ENCODE measurements at places on chromosomes 6 and 20. TPM values are rescaled to one million over a fixed set of nuclear protein-coding genes. Genes with fewer than 3 reads are reported as not detected.

DNA sequence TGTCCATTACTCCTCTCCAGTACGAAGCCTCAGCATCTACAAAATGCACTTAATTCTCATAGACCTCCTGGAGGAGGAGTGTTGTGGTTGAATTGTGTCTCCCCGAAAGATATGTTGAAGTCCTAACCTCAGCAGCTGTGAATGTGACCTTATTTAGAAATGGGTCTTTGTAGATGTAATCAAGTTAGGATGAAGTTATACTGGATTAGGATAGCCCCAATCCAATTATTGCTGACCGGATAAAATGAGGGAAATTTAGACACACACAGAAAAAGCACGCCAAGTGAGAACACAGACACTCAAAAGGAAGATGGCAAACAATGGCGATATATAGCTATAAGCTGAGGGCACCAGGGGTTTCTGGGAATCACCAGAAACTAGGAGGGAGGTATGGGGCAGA is 64.2 kb upstream of the FAM184A start:
- DNase-seq = no peak

- DNase-seq = peak; percentile 48
Observed at GRCh38 chr6:22737331-22737730, 168.0 kb downstream of the HDGFL1 start.

- DNase-seq = no peak
Observed at GRCh38 chr6:91653895-91654294, 1067.0 kb upstream of the MAP3K7 start.

GRCh38 chr6:93105017-93105416 is 314.3 kb downstream of the EPHA7 start:
- DNase-seq = no peak

DNA sequence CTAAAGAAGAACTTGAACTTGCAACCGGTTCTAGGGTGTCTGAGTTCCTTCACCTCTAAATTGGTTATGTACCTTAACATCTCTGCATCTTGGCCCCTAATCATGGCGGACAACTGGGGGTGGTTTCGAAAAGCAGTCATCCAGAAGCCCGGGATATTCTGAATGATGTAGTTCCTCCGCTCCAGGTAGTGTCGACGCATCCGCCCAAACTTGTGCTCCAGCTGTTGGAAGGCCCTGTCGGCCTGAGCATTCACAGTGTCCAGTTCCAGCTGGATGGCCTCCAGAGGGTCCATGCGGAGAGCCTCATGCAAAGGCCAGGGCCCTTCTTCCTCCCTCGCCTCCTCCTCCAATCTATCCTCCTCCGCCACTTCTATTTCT is 887 bp downstream of the TSPYL1 start:
- peak; percentile 61 for DNase-seq

DNA sequence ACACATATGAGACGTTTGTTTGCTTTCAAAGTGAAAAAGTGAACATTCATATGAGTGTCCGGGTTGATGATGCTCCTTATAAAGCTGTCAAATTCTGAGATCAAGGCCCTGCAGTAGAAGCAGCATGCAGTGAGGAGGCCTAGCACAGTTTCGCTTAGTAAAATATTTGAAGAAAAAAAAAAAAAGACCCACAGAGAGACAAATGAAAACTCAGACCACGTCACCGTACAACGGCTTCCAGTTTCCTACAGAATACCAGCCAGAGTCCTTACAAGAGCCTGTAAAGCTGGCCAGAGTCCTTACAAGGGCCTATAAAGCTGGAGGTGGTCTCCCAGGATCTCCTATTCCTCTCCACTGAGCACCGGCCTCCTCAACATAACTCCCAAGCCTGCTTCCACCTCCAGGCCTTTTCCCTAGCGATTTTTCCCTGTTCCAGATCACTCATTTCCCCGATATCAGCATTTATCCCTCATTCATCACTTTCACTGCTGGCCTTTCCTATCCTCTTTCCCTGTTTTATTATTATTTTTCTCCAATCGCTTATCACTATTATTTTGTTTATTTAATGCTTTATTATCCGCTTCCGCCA is 1.5 kb upstream of the HMGN4 start:
- DNase-seq = no peak

DNA sequence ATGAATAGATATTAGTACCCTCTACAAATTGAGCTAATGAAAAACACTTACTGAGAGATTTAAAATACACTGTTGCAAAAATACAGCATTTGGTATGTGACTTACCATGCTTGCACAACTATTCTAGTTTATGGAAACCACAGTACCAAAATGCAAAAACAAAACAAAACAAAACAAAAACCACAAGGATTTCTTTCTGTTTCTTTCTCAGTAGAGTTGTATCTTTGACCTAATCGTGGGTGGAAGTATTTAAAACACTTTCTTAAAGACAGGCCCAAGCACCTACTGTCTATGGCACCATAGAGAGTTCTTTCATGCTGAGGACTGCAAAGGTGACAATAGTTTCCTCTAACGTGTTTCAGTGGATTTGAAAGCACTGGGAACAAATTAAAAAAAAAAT is 95.3 kb upstream of the C6orf118 start:
- DNase-seq = no peak

DNA sequence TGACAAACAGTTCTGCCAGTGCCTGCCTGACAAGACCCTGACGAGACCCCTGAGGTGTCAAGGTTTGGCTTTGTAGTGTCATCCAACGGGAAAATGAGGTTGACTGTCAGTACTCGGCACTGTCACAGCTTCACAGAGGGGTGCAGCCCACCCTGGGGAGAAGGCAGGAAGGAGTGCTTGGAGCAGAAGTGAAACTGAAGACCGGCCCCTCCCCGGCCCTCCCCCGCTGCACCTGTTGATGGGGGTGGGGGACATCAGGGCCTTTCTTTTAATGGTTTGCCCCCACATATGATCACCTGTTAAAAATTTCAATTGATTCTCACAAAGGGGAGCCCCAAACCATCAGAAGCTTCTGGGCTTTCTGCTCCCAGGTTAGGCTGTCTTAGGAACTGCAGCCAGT is 6.8 kb downstream of the PMEPA1 start:
- no peak for DNase-seq

- no peak for DNase-seq
Observed at GRCh38 chr6:112338166-112338709, 8.9 kb upstream of the RFPL4B start.

DNA sequence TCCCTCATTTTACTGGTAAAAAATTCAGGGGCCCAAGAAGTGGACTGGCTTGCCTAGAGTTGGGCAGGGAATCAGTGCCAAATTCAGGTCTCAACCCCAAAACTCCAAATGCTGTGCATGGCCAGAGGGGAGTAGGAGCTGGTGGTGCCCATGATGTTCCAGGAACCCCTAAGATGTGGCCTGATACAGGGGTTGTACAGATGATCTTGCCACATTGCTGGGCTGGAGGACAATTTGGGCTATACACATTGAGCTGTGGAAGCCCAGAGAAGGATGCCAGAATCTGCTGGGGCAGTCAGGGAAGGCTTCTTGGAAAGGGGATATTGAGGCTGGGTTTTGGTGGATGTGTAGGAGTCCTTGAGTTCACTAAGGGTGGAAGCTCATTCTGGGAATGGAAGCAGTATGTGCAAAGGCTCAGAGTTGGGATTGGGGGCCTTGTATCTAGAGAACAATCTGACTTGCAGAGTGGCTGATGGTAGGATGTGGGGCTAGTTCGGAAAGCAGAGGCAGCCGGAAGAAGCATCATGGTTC is 38.0 kb upstream of the APCDD1L start:
- DNase-seq = peak; percentile 20

DNA sequence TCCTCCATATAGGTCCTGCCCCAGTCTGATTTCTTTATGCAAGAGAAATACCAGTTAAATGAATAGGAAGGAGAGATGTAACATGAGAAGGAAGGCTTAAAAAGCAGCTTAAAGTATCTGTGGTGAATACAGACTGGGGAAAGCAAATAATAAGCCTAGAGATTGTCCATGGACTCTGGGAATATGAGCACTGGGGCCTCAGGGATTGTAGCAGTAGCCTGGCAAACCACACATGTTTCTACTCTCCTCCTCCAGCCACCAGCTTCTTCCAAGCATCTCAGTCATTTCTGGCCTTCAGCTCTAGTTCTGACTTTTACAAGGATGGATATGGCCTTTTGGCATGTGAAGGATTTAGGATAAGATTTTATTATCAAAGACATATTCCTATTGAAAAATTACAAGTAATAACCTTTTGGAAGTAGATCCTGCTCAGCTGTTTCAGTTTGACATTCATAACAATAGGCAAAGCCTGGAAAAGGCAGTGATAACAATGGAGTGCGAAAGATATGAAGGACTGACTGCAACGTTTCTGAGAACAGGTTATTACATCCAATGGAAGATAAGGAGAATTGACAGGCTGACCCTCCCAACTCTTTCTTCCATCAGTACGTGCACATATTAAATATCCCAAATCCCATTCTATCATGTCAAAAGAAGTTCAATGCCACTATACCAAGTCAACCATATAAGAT is 41.6 kb downstream of the CYP39A1 start:
- DNase-seq = no peak

DNA sequence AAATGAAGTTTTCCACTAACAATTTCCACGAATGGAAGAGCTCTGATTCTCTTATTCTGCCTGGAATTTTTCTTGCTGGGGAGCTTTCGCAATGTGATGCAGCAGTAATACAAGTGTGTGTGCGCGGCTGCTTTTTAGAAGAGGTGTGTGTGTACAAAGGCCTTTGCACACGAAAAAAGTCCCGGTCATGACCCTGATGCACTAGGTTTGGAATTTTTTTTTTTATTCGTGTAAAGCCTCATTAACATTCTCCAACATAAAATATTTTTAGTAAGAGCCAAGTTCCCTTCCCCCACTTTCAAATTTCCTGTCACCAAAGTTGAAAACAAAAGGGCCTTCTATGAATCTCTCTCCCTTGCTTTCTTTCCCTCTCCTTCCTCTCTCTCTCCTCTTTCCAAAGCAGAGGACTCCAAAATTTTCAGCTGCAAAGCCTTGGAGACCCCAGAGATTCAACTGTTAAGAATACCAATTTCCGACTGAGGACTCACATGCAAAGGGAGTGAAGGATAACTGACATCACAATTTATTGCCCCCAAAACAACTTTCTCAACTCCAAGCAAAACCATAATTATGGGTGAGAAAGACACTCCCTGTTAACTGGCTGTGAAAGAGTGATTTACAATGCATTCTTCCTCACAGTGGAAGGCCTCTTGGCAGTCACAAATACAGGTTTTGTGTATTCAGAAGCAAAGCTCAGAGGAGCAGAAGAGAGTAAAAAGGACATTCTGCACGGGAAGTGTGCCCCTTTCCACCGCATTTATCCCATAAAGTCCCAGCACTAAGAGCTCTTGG is 421.2 kb upstream of the JARID2 start:
- no peak for DNase-seq

DNA sequence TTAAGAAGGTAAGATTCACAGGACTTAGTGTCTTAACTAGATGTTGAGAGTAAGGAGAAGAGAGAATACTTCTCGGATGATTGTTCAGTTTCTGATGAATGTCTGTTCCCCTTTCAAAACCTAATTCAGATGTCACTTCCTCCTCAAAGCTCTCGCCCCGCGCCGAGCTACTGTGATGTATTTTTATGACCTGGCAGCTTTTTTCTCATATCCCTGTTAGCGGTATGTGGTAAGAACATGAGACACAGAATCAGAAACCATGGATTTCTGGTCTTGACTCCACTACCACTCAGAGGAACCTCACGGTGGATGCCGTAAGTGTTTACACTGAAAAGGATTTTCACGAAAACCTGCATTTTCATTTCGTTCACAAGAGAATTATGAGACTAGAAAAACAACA is 48.4 kb downstream of the CEP43 start:
- DNase-seq = no peak

- no peak for DNase-seq
Observed at GRCh38 chr6:42978487-42978838, 518 bp downstream of the PEX6 start.

DNA sequence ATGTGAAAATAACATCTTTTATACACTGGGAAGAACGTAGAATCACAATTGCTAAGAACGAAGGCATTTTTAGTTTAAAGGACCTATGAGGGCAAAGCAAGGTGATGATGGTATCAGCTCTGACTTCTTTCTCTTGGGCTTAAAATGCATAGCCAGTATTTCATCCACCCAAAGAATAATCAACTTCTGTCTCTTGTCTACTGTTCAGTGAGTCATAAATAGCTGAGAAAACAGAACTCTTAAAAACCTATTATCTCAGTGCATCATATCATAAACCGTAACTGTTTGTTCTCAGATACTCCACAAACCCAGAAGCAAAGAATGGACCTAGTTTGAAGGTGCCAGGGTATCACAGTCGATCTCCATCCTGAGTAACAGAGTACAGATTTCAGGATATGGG is 5.2 kb downstream of the PHF10 start:
- no peak for DNase-seq

DNA sequence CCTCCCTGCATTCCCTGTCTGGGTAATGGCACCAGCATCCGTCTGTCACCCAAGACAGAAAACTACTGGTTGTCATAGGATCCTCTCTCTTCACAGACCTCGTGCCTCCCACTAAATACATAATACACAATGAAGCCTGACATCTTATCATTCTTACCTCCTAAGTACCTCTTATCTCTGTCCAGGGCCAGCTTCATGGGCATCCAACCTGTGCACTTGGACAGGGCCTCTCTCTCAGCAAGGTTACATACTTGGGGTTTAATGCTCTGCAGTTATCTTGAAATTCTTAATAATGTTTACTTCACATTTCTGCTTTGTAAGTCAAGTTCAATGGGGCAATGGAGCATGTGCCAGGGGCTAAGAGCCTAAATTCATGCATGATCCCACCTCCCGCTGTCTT is 30.8 kb upstream of the KLHL31 start:
- no peak for DNase-seq

- no peak for DNase-seq
Observed at GRCh38 chr6:53830366-53830765, 35.6 kb downstream of the LRRC1 start.

GRCh38 chr6:96787846-96788580 is 49.3 kb downstream of the GPR63 start:
- no peak for DNase-seq

Gene WFDC5
- total RNA-seq = 0.78 TPM

Gene BMP7
- total RNA-seq = 32.0 TPM

Gene CST4
- not detected for total RNA-seq

Gene SRMS
- 0.26 TPM for total RNA-seq

Gene TNXB
- 121 TPM for total RNA-seq

Gene AIF1
- total RNA-seq = 6.7 TPM

Measured in ureter (tissue), 1 donor.